ENCODE measurements at places on chromosomes 5 and 9. TPM values are rescaled to one million over a fixed set of nuclear protein-coding genes. Genes with fewer than 3 reads are reported as not detected.

The VCAN gene
- total RNA-seq: 3,471 TPM

The TRIM32 gene
- 14.1 TPM for total RNA-seq

The FBXL7 gene
- total RNA-seq: 2.2 TPM

The GRXCR2 gene
- total RNA-seq: not detected

The GRIA1 gene
- total RNA-seq: 6.0 TPM

The C9orf50 gene
- 0.13 TPM for total RNA-seq

The CD14 gene
- 1.6 TPM for total RNA-seq

The ANKRD20A1 gene
- total RNA-seq: 0.12 TPM

The OR1J2 gene
- not detected for total RNA-seq

The CD72 gene
- total RNA-seq: 1.1 TPM

The IFNA21 gene
- not detected for total RNA-seq

The IFNA7 gene
- not detected for total RNA-seq

The CEP72 gene
- 2.0 TPM for total RNA-seq

The MTRR gene
- total RNA-seq: 24.3 TPM

The ZDHHC11B gene
- 0.26 TPM for total RNA-seq

The TUBB4B gene
- total RNA-seq: 144 TPM

The SPATA31D4 gene
- total RNA-seq: not detected

The HRCT1 gene
- 2.2 TPM for total RNA-seq

The CFAP77 gene
- total RNA-seq: not detected

The SLCO6A1 gene
- not detected for total RNA-seq

The C6 gene
- not detected for total RNA-seq

The LVRN gene
- total RNA-seq: under 0.01 TPM

The NIPSNAP3A gene
- 82.7 TPM for total RNA-seq
